ENCODE measurements at places on chromosomes 3 and 15.

- peak; percentile 56 for DNase-seq
These were observed 187.7 kb upstream of the SLC24A5 start for GRCh38 chr15:47932951-47933641.

DNA sequence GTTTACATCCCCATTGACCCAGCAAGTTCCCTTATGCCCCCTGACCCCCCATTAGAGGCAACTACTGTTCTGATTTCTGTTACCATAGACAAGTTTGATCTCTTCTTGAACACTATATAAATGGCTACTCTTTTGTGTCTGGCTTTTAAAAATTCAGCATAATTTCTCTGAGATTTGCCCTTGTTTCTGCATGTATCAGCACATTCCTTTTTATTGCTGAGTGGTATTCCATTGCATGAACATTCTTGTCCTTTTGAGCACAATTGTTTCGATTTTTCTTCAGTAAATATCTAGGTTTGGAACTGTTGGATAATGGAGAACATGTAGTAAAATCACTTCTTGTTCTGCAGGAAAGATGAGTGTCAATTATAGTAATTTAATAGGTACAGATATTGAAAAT is 49.1 kb upstream of the MYRIP start:
- DNase-seq = no peak

- DNase-seq = no peak
These were observed 150.5 kb downstream of the LRRK1 start for GRCh38 chr15:101069654-101069973.

- peak; percentile 74 for DNase-seq
These were observed 3.3 kb upstream of the NDN start for GRCh38 chr15:23690450-23690852.

GRCh38 chr15:76987896-76988860 is 6.7 kb upstream of the PSTPIP1 start:
- DNase-seq = no peak

Measured in body of pancreas (tissue), 4 donors.